Forelimb muscle (tissue), 1 donor: ENCODE measurements at places on chromosomes 12 and 14. TPM values are rescaled to one million over a fixed set of nuclear protein-coding genes. Genes with fewer than 3 reads are reported as not detected.

The CYP27B1 gene
- polyA plus RNA-seq: 0.86 TPM

The KLHDC1 gene
- 5.1 TPM for polyA plus RNA-seq

The ITGB7 gene
- polyA plus RNA-seq: 1.2 TPM

The ZDHHC22 gene
- polyA plus RNA-seq: 0.87 TPM

The TAS2R9 gene
- not detected for polyA plus RNA-seq

The NXPH4 gene
- polyA plus RNA-seq: 2.8 TPM

The NKX2-1 gene
- polyA plus RNA-seq: not detected

The OR4Q2 gene
- polyA plus RNA-seq: not detected

The SERPINA12 gene
- polyA plus RNA-seq: not detected

The A2ML1 gene
- polyA plus RNA-seq: 0.14 TPM

DNA sequence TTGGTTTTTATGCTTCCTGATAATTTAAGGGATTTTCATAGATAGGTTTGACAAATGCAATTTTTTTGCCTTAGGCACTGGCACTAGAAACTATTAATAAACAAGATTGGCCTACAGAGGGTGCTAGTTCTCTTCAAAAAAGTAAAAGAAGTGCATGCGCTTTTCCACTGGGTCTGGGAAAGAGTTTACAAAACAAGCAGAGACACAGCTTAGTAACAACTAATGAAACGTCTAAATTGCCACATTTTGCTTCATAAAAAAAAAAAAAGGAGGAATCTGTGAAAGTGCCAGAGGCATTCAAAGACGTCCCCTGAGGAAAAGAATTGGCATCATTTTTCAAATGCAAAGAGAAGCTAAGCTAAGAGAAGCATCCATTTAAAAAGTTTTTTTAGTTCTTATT lies 58.3 kb upstream of the EEA1 start:
- peak; percentile 69 for DNase-seq

DNA sequence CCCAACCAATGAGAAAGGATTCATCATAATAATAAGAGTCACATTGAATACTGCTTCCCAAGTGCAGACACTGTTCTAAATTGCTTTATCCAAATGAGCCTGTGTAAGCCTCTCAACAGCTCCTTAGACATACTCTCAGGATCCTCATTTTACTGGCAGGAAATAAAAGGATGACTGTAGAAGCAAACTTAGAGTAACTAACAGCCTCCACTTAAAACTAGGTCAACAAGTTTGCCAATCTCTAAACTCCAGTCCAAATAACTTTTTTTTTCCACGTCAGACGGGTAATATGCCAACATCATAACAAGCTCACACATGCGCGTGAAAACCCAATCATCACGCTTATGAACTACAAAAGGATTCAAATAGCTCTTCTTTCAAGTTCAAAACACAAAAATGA lies 15.3 kb upstream of the DPF3 start:
- no peak for DNase-seq

DNA sequence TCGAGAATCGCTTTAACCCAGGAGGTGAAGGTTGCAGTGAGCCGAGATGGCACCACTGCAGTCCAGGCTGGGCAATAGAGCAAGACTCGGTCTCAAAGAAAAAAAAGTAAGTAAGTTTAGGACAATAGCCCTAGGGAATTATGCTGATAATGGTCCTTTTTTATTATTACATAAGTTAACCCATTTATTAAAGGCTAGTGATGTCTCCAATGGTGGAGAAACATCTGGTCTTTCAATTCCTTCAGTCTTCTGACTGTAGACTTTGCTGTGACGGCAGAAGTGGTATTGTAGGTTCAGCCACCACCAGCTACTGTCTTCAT lies 27.4 kb downstream of the DDX47 start:
- DNase-seq: no peak

DNA sequence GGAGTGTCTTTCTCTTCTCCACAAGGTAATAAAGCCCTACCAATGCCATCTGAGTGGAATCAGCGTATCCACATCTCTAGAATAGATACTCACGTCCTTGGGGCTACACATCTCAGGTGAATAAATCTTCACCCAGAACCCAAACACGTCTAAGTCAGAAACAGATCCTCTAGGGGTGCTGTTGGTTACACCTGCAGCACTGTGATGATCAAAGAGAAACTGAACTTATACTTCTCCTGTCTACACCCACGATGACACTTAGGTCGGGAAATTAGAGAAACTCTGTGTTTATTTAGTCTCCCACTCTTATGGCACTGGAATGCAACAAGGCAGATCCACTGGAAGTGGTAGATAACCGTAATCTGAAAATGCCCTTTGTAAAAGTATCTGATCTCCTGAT lies 46.2 kb downstream of the WIF1 start:
- DNase-seq: no peak

GRCh38 chr14:32669391-32669790 lies 269.3 kb upstream of the NPAS3 start:
- no peak for DNase-seq

DNA sequence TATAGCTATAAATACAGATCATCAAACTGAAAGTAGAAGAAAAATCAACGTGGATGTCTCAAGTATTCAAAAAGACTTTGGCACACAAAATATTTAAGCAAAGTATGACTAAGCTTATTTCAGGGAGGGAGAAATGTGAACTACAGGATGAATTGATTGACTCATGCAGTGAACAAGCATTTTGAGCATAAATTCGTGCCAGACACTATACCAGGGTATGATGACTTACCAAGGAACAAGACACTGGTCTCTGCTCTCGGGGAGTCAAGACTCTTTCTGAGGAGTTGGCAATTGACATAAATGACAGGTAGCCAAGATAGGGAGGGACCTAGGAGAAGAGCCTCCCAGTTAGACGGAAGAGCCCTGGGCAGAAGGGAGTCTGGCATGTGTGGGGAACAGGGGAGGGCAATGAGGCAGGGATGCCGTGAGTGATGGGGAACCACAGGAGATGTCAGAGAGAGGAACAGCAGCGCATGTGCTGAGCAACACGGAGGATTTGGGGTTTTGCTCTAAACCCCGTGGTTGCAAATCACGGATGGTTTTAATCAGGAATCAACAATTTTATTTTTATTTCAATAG lies 115.2 kb downstream of the TMEM132D start:
- no peak for DNase-seq

- no peak for DNase-seq
Measured at GRCh38 chr12:32400114-32400672, 835 bp downstream of the FGD4 start.

GRCh38 chr12:98582093-98582492 lies 11.4 kb upstream of the SLC25A3 start:
- no peak for DNase-seq

DNA sequence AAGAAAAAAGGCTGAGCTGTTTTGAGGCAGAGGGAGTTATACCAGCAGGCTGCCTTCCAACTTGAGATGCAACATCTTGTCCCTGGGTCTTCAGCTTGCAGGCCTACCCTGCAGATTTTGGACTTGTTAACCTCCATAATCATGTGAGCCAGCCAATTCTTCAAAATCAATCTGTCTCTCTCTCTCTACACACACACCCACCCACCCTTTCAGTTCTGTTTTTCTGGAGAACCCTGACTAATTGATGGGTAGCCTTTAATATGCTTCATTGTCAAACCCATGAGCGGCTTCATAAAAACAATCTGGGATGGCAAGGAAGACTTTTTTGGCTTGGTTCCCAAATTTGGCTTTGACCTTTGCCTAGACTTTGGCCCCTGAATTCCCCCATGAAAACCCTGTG lies 113.9 kb downstream of the TMX1 start:
- no peak for DNase-seq

GRCh38 chr14:76832503-76832988 lies 6.3 kb downstream of the LRRC74A start:
- no peak for DNase-seq

GRCh38 chr14:29953501-29953900 lies 25.9 kb upstream of the PRKD1 start:
- DNase-seq: no peak

DNA sequence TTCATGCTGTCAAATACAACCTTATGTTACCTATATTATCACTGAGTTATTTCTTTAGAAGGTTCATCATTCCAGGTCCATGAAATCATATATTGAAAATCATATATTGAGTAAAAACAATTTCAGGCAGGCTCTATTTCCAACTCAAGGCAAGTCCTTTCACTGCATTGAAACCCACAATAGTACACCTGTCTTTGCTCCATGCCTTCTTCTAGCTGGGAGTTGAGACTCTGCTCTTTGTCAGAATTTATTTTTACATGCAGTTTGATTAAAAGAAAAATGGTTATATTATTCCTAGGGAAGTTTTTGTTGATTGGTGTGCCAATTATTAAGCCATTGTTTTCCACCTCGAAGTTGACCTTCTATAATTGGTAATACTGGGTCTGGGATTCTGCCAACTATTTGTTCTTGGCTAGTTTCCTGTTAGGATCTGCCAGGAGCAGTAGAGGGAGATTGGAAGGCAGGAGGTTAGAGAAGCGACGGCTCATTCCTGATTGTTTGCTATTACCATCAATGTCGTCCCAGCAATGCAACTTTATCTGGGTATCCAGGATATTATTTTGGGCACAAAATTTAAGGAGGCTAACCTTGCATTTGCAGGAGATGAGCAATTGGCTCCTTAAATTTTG lies 79.5 kb upstream of the MIS18BP1 start:
- no peak for DNase-seq

GRCh38 chr12:132224484-132224883 lies 80.2 kb downstream of the NOC4L start:
- no peak for DNase-seq

DNA sequence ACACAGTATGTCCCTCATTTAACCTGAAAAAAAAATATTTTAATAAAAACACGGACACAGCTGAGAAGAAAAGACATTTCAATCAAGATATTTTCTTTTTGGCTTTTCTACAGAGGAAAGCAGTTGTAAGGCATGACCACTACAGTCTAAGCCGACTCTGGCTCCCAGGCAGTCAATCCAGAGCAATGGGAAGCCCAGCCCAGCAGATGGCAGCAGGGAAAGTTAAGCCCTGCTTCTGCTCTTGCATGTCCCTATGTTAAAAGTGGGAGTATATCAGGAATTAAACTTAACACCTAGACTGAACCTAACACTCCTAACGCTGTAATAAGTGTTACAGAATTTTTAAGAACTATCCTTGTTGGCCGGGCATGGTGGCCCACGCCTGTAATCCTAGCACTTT lies 19.5 kb upstream of the HAL start:
- no peak for DNase-seq

DNA sequence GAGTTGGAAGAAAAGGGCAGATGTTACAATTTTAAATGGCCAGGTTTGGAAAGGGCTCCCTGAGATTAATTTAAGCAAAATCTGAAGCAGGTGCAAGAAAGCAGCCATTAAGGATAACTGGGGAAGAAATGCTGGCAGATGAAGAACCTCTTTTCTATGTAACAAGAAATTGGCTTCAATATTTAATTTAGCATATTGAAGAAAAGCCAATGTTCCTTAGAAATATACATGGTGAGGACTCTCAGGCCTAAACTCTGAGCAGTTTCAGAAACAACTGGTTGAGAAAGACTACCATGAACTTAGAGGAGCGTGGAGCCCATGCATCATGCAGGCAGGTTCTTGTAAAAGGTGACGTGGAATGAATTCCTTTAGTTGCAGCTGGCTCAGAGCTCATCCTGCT lies 152.8 kb downstream of the LRIG3 start:
- no peak for DNase-seq

DNA sequence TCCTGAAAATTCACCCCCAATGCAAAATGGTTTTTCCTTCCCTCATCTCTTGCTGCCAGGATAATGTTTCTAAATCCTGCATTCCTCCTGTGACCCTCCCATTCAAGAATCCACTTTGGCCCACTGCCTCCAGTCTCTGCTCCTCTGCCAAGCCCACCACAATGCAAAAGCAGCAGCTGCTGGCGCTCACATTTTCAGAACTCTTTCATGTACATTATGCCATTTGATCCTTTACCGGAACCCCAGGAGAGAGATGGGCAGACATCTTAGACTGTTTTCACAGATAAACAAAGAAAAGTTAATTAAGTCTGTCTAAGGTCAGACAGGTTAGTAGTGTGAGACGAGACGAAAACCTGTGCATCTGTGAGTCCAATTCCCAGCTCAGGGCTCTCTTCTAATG lies 12.9 kb downstream of the LRIG3 start:
- no peak for DNase-seq

- no peak for DNase-seq
Measured at GRCh38 chr12:107311682-107312081, 218.3 kb upstream of the CRY1 start.

DNA sequence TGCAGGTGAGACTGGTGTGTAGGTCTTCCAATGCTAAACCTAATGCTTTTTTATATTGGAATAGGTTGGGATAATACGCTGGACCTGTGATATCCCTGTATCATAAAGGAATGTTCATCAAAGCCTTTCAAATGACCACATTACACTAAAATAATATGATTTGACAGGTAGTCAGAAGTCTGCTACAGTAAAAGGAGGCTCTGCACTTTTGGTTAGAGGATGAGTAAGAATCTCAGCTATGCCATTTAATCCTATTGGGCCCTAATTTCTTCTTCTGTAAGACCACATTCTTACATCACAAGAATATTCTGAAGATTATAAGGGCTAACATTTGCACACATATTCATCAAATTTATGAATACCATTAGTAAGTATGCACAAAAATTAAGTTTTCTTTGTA lies 250.5 kb upstream of the FLRT2 start:
- DNase-seq: no peak

- DNase-seq: no peak
Measured at GRCh38 chr12:52057638-52058576, 6.7 kb downstream of the NR4A1 start.

DNA sequence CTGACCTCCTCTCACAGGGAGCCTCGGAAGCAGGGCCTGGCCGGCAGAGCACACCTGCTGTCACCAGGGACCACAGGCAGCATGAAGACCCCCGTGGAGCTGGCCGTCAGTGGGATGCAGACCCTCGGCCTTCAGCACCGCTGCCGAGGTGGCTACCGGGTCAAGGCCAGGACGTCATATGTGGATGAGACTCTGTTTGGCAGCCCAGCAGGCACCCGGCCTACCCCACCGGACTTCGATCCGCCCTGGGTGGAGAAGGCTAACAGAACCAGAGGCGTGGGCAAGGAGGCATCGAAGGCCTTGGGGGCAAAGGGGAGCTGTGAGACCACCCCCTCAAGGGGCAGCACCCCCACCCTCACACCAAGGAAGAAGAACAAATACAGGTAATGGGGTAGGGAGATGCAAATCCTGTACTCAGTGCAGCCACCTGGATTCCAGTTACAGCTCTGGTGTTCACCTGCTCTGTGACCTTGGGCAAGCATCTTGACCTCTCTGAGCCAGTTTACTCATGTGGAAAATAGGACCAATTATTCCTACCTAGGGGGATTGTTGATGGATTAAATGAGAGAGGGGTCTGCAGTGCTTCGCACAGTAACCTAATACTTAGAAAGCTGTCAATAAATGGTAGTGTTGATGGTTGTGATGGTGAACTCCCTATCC lies 1.3 kb downstream of the RITA1 start:
- DNase-seq: no peak

DNA sequence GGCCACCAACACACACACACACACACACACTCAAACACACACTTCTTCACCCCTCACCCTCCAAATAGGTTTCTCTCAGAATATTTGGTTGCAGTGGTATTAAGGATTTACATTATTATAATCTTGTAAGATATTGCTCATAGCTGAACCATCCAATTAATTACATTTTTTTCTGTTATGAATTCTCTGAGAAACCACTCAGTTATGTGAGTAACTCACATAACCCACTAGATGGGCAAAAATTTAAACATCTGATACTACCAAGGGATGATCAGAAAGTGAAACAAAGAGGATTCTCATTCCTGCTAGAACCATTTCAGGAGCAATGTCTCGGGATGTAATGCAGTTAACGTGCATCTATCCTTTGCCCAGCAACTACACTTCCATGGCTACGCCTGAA lies 31.6 kb downstream of the TMTC1 start:
- DNase-seq: no peak
